ENCODE measurements at places on chromosomes 3 and 15. TPM values are rescaled to one million over a fixed set of nuclear protein-coding genes. Genes with fewer than 3 reads are reported as not detected.

GRCh38 chr3:17986348-17986816 lies 244.0 kb upstream of the TBC1D5 start:
- no peak overlapping the region for H3K4me3 ChIP-seq
- no peaks in the 10 kb centered on the region for H3K27me3 ChIP-seq
- DNase-seq: no peak
- no peak overlapping the region for H3K27ac ChIP-seq

GRCh38 chr3:120793601-120794000 lies 51.1 kb downstream of the GTF2E1 start:
- H3K36me3 ChIP-seq: no peaks in the 10 kb centered on the region
- DNase-seq: no peak
- no peak overlapping the region for H3K4me3 ChIP-seq
- H3K27me3 ChIP-seq: no peaks in the 10 kb centered on the region
- H3K4me1 ChIP-seq: no peaks in the 10 kb centered on the region

ADAMTSL3 gene
- total RNA-seq: 2.4 TPM

GRCh38 chr3:188111002-188111584 lies 42.9 kb upstream of the LPP start:
- H3K36me3 ChIP-seq: no peaks in the 10 kb centered on the region
- H3K4me1 ChIP-seq: peaks cover 4% of the 10 kb centered on the region
- no peak for DNase-seq
- H3K27ac ChIP-seq: no peak overlapping the region

DNA sequence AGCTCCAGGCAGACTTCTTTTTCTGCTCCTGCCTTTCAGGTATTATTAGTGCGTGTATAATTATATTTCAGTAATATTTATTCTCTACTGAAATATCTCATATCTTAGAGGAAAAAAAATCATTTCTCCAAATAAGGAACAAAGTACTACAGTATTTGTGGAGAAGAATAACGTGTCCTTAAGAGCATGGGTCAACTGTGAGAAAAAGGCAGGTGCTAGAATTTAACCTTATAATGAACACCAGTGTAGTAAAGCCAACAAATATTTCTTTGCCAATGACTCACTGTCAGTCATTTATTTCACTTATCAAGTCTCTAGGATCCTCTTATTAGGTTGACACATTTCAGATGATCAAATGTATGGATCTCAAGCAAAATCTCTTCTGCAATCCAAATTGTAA lies 183.4 kb downstream of the GREM1 start:
- H3K4me1 ChIP-seq: peaks cover 16% of the 10 kb centered on the region
- no peak for DNase-seq
- peaks cover 20% of the 10 kb centered on the region for H3K36me3 ChIP-seq
- no peak overlapping the region for H3K4me3 ChIP-seq
- no peak overlapping the region for H3K27ac ChIP-seq
